ENCODE measurements at places on chromosomes 6 and 20. TPM values are rescaled to one million over a fixed set of nuclear protein-coding genes. Genes with fewer than 3 reads are reported as not detected.

The DDR1 gene
- 8.5 TPM for total RNA-seq

The LINC00237 gene
- not detected for total RNA-seq

The FAM229B gene
- 10.4 TPM for total RNA-seq

The MAP7 gene
- 1.1 TPM for total RNA-seq

The KCNQ5 gene
- not detected for total RNA-seq

The VSX1 gene
- not detected for total RNA-seq

The NAA20 gene
- 35.4 TPM for total RNA-seq

The VGLL2 gene
- total RNA-seq, result not detected

The GABRR1 gene
- not detected for total RNA-seq

The KIF25 gene
- total RNA-seq, result not detected

The TPD52L1 gene
- 10.8 TPM for total RNA-seq

The MOG gene
- total RNA-seq, result not detected

The TTK gene
- 8.5 TPM for total RNA-seq

The RAET1G gene
- total RNA-seq, result not detected

The LKAAEAR1 gene
- total RNA-seq, result not detected

The TSPO2 gene
- not detected for total RNA-seq

The TSBP1 gene
- total RNA-seq, result not detected

The ULBP3 gene
- total RNA-seq, result 14.9 TPM

The COL10A1 gene
- not detected for total RNA-seq

The FRK gene
- 0.05 TPM for total RNA-seq

The ARMC12 gene
- 0.37 TPM for total RNA-seq

The GJA10 gene
- total RNA-seq, result not detected

The L3MBTL1 gene
- 8.2 TPM for total RNA-seq

The DDX43 gene
- total RNA-seq, result 1.7 TPM

The LST1 gene
- total RNA-seq, result 0.37 TPM

The FLRT3 gene
- 0.51 TPM for total RNA-seq

The SLC17A3 gene
- 0.17 TPM for total RNA-seq

The OPRL1 gene
- total RNA-seq, result 5.4 TPM

Data from dermis blood vessel endothelial cell (primary cell).